DMS153 (cell line): ENCODE measurements at places on chromosomes 1 and 21.

- no peak for DNase-seq
Observed at GRCh38 chr1:230103306-230104173, 36.5 kb downstream of the GALNT2 start.

DNA sequence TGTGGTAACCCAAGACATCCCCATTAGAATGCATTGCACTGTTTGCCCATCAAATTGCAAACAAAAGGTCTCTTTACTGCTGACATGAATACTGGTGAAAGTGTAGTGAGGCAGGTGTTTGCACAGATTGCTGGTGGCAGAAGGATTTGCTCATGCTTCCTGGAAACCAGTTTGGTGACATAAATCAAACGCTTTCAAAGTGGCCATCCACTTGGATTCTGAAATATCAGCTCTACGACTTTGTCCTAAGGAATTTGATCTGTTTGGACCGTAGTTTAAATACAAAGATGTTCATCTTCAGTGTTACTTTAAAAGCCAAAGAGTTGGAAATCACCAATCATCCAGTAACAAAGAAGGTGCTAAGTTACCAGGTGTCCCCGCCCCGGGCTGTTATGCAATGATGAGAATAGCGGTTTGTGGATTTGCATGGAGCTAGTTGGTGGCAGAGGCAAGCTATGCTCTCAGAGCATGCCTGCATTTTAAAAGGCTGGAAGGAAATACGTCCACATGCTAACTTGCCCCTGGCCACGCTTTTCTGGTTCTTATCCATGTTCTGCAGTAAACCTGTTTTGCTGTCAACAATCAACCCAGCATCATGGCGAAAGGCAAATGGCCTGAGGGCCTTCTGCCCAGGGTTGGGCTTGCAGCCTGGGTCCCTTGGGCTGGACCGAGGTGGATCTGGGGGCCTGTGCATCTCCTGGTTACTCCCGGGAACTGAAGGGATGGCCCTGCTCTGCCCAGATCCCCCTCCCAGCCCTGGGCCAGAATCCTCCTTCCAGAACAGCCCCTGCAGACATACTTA, 49.2 kb downstream of the UMODL1 start:
- peak; percentile 96 for DNase-seq

DNA sequence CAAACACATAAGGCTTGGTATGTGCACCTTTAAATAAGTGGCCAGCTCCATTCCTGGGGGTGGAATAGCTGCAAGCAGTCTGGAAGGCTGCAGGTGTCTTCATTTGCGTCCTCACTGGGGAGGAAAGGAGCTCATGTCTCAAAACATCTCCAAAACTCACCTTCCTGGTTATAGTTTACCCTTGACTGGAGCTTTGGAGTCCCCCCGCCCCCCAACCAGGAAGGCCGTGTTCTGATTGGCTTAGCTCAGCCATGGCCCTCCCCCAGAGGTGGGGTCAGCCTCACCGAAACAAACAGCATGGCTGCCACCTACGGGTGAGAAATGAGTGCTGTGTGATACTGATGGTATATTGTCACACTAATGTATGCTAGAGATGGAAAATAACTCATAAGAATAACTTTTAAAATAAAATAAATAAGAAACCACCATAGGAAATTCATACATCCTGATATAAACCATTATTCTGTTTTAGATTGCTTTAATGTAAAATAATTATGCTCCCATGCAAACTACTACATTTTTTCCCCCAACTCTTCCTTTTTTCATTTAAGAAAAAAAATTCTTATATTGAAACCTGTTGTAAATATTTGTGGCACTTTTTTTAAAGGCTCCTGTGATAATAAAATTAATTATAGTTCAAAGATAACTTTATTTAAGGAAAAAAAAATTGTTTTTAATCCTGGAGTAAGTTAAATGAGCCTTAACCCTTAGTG, 90.8 kb downstream of the ZP4 start:
- peak; percentile 23 for DNase-seq

- DNase-seq, result no peak
Observed at GRCh38 chr1:97636941-97637340, 283.9 kb downstream of the DPYD start.

GRCh38 chr1:160666079-160666442, 19.2 kb upstream of the SLAMF1 start:
- no peak for DNase-seq

GRCh38 chr21:36873513-36873912, 93.0 kb downstream of the HLCS start:
- DNase-seq, result no peak

DNA sequence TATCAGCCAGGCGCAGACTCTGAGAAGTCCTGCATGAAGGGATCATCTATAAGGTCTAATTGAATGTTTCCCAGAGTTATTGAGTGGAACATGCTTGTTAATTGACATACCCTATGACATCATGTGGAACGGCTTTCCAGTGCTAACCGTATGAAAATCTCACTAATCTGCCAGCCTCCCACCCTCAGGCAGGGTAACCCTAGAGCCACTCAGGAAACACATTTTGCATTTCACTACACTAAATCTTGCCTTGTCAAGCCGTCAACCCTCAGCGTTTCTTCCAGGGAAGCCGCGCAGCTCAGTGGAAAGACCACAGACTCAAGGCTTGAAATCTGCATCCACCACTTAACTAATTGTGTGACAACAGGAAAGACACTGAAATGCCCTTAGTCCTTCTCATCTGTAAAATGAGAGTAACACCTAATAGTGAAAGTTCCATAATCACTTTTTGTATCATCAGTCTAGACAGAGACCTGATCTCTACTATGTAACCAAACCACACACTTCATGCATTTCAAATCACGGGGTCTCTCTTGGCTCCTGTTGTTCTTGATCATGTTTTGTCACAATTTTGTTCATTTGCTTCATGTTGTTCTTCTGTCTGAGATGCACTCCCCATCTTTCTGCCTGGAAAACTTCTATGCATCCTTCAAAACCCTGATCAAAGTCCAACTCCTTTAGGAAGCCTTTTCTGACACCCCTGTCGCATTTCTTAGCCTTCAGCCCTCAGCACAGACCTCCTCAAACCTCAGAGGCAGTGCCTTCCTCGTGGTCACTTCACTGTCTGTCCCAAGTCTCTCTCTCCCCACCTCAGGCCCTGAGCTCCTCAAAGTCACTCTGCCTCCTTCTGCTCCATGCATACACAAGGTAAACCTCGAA, 246.5 kb downstream of the TOMM20 start:
- DNase-seq, result no peak

- no peak for DNase-seq
Observed at GRCh38 chr1:235286667-235287066, 41.3 kb downstream of the ARID4B start.

GRCh38 chr1:42157667-42158066, 4.5 kb downstream of the GUCA2B start:
- DNase-seq, result peak; percentile 63

DNA sequence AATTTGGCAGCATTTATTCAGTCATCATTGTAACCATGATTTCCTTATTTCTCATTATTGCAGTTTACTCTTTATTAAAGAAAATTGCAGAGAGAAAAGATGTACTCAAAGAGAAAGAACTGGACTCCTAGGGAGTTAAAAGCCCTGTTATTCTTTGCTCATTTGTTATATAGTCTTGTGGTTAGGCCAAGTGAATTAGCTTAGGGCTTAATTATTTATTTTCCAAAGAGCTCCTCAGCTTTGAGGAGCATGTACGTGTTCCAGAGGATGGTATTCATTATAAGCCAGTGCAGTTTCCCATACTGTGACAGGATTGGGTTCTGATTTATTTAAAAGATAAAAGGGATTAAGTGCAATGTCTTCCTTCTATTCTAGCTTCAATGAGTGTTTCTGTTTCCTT, 86.4 kb downstream of the GPR161 start:
- DNase-seq, result no peak

GRCh38 chr1:119084798-119085197, 55.7 kb downstream of the WARS2 start:
- DNase-seq, result no peak

DNA sequence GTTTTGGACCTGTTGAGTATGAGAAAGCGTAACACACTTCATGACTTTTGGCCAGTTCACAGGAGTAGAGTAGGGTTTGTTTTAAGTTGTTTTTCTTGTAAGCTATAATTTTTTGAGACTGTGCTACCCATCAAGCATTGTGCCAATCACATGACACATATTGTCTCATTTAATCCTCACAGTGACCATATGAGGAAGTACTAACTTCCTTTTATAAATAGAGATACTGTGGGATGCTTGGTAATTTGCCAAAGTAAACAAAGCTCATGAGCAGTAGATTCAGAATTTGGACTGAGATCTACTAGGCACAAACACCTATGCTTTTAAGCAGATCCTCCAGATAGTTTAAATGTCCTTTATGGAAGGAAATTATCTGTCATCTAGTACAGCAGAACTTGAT, 178.3 kb downstream of the CACNA1E start:
- peak; percentile 41 for DNase-seq

GRCh38 chr1:1958071-1958541, 39.0 kb upstream of the TMEM52 start:
- no peak for DNase-seq

- DNase-seq, result no peak
Observed at GRCh38 chr1:30295674-30296073, 427.7 kb downstream of the MATN1 start.

- peak; percentile 82 for DNase-seq
Observed at GRCh38 chr1:30779294-30780071, 21.9 kb upstream of the LAPTM5 start.

DNA sequence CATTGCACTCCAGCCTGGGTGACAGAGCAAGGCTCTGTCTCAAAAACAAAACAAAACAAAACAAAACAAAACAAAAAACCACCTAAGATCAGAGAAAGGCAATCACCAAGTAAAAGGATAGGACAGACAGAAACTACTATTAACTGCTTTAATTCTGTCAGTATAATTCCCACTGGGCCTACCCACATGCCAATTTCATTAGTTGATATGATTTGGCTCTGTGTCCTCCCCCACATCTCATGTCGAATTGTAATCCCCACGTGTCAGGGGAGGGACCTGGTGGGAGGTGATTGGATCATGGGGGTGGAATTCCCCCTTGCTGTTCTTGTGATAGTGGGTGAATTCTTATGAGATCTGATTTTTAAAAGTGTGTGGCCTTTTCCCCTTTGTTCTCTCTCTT, 27.2 kb upstream of the CAPZB start:
- DNase-seq, result no peak

DNA sequence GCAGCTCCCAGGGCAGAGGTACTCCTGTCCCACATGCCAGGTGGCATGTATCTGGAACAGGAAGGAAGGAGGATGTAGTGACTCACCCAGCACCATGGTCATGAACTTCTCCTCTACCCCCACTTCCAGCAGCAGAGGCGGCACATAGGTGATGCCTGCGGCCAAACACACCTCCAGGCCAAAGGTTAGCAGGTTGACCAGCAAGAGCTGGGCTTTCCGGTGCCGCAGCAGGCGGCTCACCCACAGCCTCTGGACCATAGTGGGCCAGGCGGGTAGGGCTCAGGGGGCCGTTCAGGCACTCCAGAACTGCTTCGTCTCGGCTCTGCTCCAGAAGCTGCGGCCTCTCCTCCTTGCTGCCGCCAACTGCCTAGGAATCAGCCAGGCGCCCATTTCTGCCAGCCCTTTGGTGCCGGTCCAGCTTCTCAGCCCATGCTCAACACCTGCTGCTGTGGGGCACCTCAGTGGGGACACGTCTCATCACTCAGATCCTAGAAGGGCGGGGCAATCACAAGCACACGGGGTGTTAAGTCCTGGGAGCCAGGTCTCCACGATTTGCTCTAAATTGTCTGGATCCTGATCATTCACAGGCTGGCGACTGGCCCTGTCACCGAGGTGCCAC, 15.8 kb downstream of the SLC45A3 start:
- no peak for DNase-seq

DNA sequence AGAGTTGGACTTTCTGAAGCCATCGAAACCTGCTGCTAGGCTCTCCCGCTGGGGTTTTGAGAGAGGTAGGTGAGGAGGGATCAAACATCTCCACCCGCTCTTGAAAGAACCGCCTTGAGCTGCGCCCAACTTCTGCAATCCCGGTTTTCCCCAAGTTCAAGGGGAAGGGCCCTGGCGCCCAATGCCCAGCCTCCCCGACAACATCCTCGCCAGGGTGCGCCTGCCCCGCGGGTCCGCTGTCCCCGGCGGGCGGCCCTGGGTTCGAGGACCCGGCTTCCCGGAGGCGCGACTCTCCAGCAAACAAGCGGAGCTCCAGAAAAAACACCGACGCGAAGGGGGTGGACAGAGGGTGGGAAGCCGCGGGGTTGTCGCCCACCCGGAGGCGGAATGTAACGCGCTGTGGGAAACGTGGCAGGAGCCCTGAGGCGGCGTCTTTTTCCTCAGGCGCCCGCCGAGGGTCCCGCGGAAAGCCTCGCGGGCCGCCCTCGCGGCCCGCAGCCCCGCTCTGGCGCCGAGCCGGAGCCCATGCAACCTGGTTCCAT, 607 bp downstream of the BTG3 start:
- DNase-seq, result no peak

GRCh38 chr1:171654942-171655745, 2.7 kb upstream of the MYOC start:
- peak; percentile 3 for DNase-seq

GRCh38 chr1:205210756-205211168, 740 bp downstream of the DSTYK start:
- no peak for DNase-seq

GRCh38 chr1:180190091-180190490, 35.4 kb downstream of the QSOX1 start:
- DNase-seq, result no peak

- DNase-seq, result no peak
Observed at GRCh38 chr1:2406451-2407041, 5.8 kb downstream of the PEX10 start.

DNA sequence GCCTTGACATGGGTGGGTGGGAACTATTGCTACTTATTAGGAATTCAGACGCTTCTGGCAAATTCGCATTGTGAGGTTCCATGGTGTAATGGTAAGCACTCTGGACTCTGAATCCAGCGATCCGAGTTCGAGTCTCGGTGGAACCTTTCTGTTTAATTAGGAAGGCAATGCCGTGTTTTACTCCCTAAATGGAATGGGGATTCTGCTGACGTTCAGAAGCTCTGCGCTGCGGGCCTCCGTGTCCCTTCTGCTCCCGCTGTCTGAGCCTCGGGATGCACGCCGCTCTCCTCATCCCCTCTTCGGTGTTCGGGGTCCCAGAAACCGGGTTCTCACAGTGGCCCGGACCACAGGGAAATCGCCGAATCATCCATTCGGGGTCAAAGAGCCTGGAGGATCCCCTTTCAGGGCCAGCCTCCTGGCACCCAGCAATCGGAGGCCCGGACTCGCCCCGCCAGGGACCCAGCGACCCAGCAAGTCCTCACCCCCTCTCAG, 280.3 kb downstream of the FAM72C start:
- no peak for DNase-seq

DNA sequence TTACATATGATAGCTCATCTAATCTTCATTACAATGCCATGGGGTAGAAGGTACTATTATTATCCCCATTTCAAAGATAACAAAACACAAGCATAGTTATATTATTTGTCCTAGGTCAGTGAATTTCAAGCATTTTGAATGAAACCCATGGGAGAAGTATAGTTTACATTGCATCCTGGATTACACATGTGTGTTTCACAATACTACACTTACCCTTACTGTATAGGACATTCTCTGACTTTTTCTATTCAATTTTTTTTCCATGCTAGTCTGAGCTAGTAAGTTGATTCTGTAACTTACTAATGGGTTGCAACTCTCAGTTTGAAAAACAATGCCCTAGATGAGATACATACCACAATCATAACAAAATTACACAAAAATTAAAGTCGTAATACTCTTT, 8.7 kb upstream of the GPX7 start:
- no peak for DNase-seq
